ENCODE measurements at places on chromosomes 3 and 15. TPM values are rescaled to one million over a fixed set of nuclear protein-coding genes. Genes with fewer than 3 reads are reported as not detected.
A peak's percentile ranks its signal among the peaks of the same experiment; 100 is the strongest.

LARP6 gene
- 4.4 TPM for total RNA-seq

DNA sequence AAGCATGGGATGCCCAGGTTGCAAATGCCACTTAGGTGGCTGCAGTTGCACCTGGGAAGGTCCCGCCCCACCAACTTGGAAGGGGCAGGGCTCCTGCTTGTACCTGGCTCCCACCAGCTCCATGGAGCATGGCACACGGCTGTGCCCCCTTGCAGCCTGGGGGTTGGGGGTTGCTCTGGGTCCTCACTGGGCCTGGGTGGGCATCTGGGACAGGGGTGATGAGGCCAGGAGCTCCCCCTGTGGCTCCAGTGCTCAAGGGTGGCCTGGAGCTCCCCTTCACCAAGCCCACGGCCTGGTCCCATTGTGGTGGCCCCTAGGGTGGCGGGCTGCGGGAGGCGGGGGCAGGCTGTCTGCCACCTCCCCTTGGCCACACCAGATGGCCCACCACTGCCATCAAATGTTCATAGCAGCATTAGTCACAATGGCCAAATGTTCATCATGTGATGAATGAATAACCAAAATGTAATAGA lies 36.7 kb downstream of the GHSR start:
- DNase-seq, result no peak

GRCh38 chr3:176447369-176447768 lies 749.9 kb downstream of the TBL1XR1 start:
- no peak for DNase-seq

XCR1 gene
- not detected for total RNA-seq

GRCh38 chr3:179929091-179929529 lies 107.6 kb downstream of the PEX5L start:
- DNase-seq, result peak; percentile 58

DNA sequence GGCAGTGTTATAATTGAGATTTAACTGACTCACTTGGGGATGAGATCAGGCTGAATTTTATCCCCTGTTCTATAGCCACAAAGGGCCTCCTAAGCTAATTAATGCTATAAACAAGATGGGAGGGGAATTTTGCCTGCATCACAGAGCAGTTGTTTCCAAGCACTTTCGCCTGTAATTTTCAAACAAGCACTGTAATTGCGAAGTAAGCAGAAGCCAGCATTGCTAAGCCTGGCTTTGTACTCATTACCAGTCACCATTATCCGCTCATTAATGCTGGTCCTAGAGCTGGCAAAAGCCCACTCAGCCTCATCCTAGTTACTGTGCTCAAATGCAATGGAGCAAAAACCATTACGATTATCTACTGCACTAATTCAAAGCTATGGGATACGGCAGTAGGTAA lies 356.6 kb upstream of the UBE2E2 start:
- no peak for DNase-seq

- no peak for DNase-seq
These were observed 80.4 kb downstream of the VGLL4 start for GRCh38 chr3:11563159-11563864.

DNA sequence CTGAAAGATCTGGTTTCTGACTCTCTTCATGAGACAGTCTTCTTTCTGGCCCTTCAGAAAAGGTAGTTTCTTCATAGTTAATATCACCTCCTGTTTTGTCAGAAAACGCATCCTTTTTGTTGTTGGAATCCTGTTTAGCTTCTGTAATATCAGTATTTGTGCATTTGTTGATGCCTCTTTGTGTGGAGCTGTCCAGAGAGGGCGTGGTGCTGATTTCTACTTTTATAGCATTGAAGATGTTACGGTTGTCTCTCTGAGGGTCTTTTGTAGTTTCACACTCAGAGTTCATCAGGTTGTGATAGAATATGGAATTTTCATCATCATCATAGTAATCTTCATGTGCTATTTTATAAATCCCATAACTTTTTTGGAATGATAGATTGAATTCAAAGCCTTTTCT lies 8.9 kb downstream of the GPR149 start:
- DNase-seq, result peak; percentile 19

CYP8B1 gene
- not detected for total RNA-seq

LYZL4 gene
- total RNA-seq, result not detected

GRCh38 chr3:98779541-98780335 lies 16.6 kb downstream of the ST3GAL6 start:
- no peak for DNase-seq

GMNC gene
- total RNA-seq, result not detected

GRCh38 chr3:158600787-158601186 lies 29.8 kb downstream of the MLF1 start:
- no peak for DNase-seq

ATP13A4 gene
- total RNA-seq, result 0.23 TPM

- DNase-seq, result no peak
These were observed 122.2 kb upstream of the TLE3 start for GRCh38 chr15:70219966-70220365.

CPN2 gene
- not detected for total RNA-seq

GRCh38 chr15:74878273-74878672 lies 5.1 kb upstream of the SCAMP2 start:
- no peak for DNase-seq

DNA sequence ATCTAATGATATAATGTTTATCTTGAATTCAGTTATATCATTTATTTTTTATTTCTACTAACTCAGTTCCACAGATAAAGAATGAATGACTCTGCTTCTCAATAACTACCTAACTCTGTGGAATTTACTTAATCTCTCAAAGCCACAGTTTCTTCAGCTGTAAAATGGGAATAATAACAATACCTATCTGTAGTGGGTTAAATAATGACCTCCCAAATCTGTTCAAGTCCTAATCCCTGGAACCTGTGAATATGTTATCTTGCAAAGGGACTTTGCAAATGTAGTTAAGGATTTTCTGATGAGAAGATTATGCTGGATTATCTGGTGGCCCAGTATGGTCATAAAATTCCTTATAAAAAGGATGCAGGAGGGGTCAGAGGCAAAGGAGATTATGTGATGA lies 61.7 kb downstream of the THRB start:
- no peak for DNase-seq

DNA sequence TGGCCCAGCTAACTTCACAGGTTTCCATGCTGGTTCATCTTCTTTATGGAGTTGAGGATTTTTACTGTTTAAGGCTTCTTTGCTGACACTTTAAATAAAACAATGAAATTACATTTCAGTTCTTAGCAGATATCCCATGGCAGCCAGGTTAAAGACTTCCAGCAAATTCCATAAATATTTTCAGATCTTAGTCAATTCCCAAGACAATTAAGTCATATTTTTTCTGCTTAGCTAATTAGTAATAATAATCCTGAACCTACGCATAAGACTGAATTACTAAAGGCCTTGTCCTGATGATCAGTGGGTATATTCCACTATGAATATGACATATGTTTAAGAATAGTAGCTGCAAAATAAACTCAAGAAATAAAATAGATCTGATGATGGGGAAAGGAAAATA lies 83.3 kb downstream of the NR2E3 start:
- DNase-seq, result no peak

- no peak for DNase-seq
These were observed 539.3 kb upstream of the LMCD1 start for GRCh38 chr3:7962301-7962700.

DNA sequence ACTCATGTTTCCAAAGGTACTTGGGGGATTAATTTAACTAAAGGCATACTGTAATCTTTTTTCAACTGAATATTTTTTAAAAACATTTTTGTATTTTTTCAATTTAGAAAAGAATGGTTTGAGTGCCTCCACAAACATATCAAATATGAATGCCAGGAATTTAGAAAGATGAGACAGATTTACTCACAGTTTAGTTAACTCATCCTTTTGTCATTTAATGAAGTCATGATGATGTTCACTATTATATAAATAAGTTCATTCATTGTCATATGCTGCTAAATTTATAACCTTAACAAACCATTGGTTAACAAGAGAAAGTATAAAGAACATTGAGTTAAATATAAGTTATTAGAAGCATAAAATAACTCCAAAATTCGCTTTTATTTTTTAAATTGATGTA lies 50.0 kb downstream of the FGF7 start:
- DNase-seq, result no peak

ELL3 gene
- total RNA-seq, result 101 TPM

GRCh38 chr3:146970236-146970635 lies 365.1 kb upstream of the PLSCR5 start:
- no peak for DNase-seq

All from HT-29 (cell line).